ENCODE measurements at places on chromosomes 5 and 9. TPM values are rescaled to one million over a fixed set of nuclear protein-coding genes. Genes with fewer than 3 reads are reported as not detected.

GRCh38 chr5:105670596-105670995, 2000.1 kb downstream of the EFNA5 start:
- H3K27me3 ChIP-seq, result no peaks in the 10 kb centered on the region
- H3K27ac ChIP-seq, result no peak overlapping the region
- DNase-seq, result no peak
- no peaks in the 10 kb centered on the region for H3K4me1 ChIP-seq
- no peak overlapping the region for H3K4me3 ChIP-seq

GRCh38 chr5:119274030-119274766, 81.6 kb upstream of the TNFAIP8 start:
- peaks cover 8% of the 10 kb centered on the region for H3K36me3 ChIP-seq
- peaks cover 78% of the 10 kb centered on the region for H3K4me1 ChIP-seq
- H3K27me3 ChIP-seq, result no peaks in the 10 kb centered on the region

GRCh38 chr9:124122813-124123462, 111.4 kb downstream of the LHX2 start:
- no peak for DNase-seq
- H3K36me3 ChIP-seq, result no peaks in the 10 kb centered on the region
- peaks cover 7% of the 10 kb centered on the region for H3K4me1 ChIP-seq
- no peak overlapping the region for H3K4me3 ChIP-seq

DNA sequence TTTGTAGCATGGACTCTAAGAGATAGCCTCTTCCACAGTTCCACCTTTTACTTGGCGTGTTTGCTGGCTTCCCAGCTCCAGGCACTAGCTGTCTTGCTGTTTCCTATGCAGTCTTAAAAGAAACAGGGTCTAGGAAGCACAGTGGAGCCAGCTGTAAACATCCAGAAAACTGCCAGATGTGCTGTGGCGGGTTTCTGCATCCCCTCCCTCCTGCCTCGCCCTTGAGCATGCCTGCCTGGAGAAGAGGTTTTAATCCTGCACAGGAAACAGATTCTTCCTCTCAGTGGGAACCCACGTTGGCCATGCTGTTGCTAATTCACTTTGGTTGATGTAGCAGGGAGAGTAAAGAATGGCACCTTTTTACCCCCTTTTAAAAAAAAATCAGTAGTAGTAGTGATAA, 121.3 kb downstream of the RPS23 start:
- H3K4me3 ChIP-seq, result no peak overlapping the region
- H3K36me3 ChIP-seq, result no peaks in the 10 kb centered on the region
- no peak for DNase-seq
- H3K27me3 ChIP-seq, result no peaks in the 10 kb centered on the region
- H3K27ac ChIP-seq, result no peak overlapping the region
- H3K4me1 ChIP-seq, result no peaks in the 10 kb centered on the region

DNA sequence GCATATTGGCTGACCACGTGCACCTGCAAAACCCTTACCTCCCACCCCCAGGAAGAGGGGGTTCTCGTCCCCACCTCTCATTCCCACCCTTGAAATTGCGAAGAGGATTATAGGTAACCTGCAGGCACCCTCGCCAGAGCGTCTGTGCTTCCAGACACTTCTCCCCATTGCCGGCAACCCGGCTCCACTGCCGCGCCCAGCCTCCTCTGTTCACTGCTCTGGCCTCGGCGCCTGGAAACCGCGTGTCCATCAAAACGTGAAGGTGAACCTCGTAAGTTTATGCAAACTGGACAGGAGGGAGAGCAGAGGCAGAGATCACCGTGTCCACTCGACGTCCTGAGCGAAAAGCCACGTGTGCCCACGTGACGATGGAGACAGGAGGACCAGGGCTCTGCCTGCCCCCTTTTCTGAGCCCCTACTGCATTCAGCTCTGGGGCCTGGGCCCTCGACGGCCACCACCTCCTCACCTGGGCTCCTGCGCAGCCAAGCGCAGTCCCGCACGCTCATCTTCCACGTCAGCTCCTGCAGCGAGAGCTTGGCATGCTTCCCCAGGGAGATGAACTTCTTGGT, 1.9 kb downstream of the TERT start:
- H3K4me3 ChIP-seq, result no peak overlapping the region
- H3K27me3 ChIP-seq, result no peaks in the 10 kb centered on the region
- no peaks in the 10 kb centered on the region for H3K36me3 ChIP-seq
- H3K4me1 ChIP-seq, result peaks cover 22% of the 10 kb centered on the region

- no peaks in the 10 kb centered on the region for H3K4me1 ChIP-seq
- H3K4me3 ChIP-seq, result no peak overlapping the region
- no peaks in the 10 kb centered on the region for H3K36me3 ChIP-seq
- no peak for DNase-seq
- no peaks in the 10 kb centered on the region for H3K27me3 ChIP-seq
These were observed 224.8 kb downstream of the CETN3 start for GRCh38 chr5:90184764-90185163.

DNA sequence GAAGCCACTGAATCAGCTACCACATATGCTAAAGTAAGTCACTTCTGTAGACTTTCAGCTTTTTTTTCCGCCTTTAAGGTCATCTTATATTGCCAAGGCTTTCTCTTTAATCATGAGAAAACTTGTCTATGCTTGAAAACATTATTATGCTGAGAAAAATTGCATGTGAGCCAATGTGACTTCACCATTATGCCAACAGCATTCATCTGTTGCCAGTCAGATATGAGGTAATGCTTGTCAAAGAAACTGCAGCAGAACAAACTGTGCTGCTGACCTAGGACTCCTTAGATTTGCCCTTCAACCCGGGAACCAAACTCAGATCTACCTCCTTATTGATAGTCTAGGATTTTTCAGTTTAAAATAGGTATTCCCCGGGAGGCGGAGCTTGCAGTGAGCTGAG, 34.3 kb downstream of the SLC44A1 start:
- no peak overlapping the region for H3K27ac ChIP-seq
- H3K27me3 ChIP-seq, result no peaks in the 10 kb centered on the region
- no peak for DNase-seq
- no peaks in the 10 kb centered on the region for H3K36me3 ChIP-seq
- no peaks in the 10 kb centered on the region for H3K4me1 ChIP-seq

PIP5KL1 gene
- total RNA-seq, result 3.3 TPM

Measured in CD4-positive, alpha-beta T cell (primary cell).